SK-N-MC (cell line): ENCODE measurements at places on chromosomes 6 and 20.

- DNase-seq, result no peak
These were observed 102.0 kb downstream of the SMLR1 start for GRCh38 chr6:130929036-130929678.

- DNase-seq, result no peak
These were observed 1.3 kb upstream of the SLC35D3 start for GRCh38 chr6:136920671-136921380.

DNA sequence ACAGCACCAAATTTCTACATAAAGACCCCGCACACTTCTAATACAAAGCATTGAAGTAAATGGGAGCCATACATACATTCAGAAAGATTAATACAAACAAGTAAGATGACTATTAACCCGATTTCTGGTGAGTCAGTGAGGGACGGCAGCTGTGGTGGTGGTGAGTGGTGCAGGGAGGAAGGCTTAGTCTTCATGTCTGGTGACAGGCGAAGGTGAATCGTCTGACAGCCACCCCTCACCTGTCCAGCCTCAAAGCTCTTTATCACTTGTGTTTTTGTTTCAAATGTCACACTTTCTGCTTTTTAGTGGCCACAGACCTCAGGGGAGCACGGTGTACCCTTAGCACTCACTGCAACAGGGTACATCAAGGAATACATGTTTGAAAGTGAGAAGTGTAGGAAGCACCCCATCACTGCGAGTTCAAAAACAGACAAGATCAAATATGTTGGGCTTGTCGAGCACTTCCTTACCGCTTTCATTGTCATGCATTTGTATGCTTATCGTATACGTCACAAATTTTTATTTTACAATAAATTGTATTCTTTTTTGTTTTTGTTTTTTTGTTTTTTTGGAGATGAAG is 63.5 kb downstream of the IRF4 start:
- no peak for DNase-seq

GRCh38 chr6:119834418-119834817 is 484.9 kb upstream of the MAN1A1 start:
- no peak for DNase-seq

- DNase-seq, result no peak
These were observed 719.4 kb downstream of the EPM2A start for GRCh38 chr6:145015739-145016558.

DNA sequence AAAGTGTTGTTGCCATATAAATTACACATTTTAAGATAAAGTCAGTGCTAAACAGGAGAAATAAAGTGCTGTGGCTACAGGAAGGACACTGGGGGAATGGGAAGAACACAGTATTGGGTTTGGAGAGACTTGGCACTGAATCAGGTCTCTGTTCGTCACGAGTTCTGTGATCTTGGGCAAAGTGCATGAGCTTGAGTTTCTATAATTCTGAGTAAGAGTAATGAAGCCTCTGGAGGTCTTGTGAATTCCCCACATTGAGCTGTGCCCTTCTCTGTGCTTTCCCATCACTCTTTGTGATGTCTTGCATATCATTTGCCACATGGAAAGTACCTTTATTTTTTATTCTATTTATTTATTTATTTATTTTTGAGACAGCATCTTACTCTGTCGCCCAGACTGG is 16.8 kb upstream of the EEF1A1 start:
- no peak for DNase-seq

GRCh38 chr6:146666909-146667308 is 68.1 kb downstream of the ADGB start:
- DNase-seq, result no peak

- DNase-seq, result no peak
These were observed 1.1 kb upstream of the MRGBP start for GRCh38 chr20:62795023-62795761.

DNA sequence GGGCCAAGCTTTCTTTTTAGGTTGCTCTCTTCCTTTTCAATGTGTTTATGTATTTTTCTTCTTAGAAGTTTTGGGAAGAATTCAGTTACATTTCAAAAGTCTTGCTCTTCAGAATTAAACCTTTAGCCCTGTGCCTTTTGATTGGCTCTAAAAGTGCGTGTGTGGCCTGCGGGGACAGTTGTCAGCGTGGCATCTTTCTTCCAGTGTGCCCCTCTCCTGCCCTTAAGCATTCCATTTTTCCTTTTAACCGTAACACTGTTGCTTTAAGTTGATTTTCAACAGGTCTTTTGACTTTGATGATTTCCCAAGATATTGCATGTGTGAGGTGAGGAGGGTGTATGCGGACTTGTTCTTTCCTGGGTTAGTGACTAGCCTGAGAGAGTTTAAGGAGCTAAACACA is 999.1 kb upstream of the FLRT3 start:
- DNase-seq, result no peak

DNA sequence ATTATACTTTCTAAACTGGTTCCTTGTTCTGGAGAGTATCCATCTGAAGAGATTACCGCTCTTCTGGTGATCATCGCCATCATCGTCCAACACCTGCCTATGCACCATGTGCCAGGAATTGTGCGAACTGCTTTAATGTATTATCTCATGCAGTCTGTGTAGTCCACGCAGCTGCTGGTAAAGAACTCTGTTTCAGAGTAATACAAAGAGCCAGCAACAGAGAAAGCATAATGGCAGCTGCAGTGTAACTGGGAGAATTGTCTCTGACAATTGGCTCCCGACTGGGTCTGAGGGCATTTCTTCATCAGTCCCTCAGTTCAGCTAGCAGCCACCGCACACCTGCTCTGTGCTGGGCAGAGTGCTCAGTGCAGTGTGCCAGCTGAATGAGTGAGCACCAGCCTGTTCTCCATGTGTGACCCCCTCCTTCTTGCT is 383.4 kb downstream of the GRIK2 start:
- no peak for DNase-seq

GRCh38 chr6:88725111-88725975 is 238.1 kb downstream of the RNGTT start:
- peak; percentile 67 for DNase-seq

DNA sequence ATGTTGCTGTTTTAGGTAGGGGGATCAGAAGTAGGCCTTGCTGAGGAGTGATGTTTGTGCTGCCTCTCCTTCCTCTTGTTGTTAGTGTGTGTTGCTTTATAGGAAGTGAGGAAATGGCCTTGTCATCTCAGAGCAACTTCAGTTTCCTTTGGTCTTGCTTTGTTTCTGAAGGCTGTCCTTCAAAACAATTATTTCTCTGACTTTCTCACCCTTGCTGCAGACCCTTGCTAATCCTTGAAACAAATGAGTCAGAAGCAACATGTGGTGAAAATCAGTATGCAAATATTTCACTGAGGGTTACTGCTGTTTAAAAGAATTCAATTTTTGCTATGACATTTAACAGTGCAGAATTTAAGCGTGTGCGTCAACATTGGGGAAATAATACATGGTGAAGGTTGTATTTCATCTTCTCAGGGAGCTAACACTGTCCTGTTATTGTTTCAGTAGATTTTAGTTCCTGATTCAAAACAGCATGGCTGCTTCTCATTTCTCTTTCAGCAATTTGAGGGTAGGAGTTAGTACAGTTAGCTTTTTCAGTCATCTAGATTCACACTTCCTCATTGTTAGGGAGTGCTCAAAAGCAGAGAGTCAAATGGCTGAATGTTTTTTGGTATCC is 13.8 kb downstream of the RNF144B start:
- DNase-seq, result no peak

DNA sequence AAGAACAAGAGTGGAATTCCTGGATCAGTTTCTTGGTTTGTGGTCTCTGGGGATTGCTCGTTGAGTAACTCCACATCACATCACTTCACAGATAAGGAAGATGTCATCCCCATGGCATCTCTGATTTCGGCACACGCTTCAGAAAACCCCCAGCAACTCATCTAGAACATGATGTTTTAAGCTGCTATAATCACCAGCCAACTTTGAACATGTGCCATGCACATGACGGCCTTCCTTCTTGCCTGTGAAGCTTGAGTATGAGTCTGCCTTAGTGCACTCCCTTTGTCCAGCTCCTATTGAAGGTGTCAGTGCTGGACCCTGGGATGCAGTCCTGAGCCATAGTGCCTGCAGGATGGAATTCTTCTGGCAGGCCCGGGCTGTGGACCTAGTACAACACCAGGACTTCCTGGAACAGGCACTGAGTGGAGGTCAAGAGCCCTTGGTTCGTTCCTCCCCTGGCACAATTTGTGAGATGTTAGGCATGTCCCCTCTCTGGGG is 231.5 kb upstream of the SUPT3H start:
- DNase-seq, result peak; percentile 30

DNA sequence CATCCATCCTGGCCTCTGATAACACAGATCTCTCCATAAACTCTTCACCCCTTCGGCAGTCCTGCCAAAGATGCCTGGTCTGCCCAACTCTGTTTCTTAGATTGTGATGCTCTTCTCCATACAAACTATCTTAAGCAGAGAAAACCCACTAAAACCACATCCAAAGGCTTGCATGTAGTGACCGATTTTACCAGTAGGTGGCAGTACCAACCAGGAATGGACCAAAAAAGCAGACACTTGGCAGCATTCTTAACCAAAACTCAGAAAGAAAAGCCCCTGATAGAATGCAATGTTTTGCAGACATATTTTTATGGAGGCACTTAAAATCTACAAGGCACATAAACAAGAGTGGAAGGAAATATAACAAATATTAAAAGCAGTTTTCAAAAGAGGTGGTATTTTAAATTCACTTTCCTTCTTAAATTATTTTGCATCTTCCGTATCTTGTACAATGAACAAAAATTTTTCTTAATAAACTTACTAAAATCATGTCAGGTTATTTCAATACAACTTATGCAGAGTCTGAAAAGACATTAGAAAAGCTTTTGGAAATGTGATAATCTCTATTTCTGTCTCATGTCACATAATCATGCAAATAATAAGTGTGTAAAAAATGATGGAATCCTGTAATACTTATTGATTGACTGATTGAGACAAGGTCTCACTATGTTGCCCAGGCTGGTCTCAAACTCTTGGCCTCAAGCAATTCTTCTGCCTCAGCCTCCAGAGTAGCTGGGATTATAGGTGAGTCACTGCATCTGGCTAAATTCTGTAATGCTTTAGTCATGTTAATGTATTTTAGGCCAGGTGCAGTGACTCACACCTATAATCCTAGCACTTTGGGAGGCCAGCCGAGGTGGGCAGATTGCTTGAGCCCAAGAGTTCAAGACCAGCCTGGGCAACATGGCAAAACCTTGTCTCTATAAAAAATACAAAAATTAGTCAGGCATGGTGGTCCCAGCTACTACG is 29.4 kb downstream of the LRP11 start:
- peak; percentile 48 for DNase-seq

DNA sequence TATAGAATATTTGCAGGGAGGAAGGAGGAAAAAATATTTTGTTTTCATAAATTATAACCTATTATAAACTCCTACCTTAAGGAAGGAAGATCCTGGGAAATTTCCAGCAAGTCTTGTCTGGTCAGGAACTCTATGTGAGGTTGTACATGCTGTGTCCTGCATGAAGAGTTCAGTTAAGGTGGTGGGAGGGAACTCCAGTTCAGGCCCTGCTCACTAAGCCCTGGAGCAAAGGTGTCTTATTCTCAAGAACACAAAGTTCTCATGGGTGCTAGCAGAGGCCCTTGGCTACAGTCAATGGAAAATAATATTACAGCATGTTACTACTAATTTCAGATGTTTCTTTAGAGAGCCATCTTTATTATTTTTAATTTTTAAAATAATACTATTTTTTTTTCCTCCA is 3.8 kb upstream of the OGFRL1 start:
- DNase-seq, result no peak

GRCh38 chr20:4306206-4306605 is 290.8 kb upstream of the RNF24 start:
- DNase-seq, result no peak

DNA sequence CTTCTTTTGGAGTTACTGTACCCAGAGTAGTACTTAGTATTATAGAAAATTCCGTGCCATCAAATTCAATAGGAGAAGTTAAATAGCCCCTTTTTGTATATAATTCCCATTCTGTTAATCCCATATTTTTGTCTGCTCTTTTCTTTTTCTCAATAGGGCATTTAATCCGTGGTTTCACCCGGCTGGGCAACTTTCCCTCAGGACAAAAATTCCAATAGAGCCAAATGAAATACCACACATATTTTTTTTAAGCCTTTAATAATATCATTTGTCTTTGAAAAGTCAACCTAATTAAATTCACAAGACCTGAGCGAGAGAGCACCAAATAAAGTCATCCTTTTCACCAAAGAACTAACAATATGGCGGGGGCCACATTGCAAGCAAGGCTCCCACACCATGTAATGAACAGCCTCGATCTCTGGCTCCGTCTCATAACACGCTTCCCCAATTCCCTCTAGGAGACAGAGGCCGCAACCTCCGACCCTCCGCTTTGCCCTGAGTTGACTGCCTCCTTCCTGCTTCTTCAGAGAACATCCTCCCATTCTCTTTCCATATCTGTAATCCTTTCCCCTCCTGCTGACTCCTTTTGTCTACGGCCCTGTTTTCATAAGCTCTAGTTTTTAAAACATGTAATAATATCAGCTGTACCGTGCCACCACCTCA is 13.6 kb downstream of the NHSL1 start:
- no peak for DNase-seq

- DNase-seq, result no peak
These were observed 9.0 kb downstream of the NFATC2 start for GRCh38 chr20:51533291-51534172.

GRCh38 chr20:38650010-38650409 is 48.4 kb downstream of the ARHGAP40 start:
- DNase-seq, result no peak

DNA sequence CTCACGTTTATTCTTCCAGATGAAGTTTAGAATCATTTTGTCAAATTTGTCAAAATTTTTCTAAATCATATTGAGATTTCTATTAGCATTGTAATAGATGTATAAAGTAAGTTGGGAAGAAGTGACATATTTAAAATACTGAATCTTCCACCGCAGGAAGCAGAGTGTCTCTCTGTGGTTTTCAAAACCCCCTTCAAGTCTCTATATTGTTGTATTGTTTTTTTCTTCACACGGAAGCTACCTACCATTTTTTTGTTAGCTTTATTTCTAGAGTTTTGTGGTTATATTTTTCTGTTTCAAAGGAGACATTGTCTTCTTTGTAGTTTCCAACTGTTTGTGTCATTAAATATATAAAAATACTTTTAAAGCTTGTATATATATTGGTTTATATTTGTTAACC is 188.6 kb downstream of the ZDHHC14 start:
- no peak for DNase-seq

- no peak for DNase-seq
These were observed 511.3 kb downstream of the PHF3 start for GRCh38 chr6:64146876-64147275.

DNA sequence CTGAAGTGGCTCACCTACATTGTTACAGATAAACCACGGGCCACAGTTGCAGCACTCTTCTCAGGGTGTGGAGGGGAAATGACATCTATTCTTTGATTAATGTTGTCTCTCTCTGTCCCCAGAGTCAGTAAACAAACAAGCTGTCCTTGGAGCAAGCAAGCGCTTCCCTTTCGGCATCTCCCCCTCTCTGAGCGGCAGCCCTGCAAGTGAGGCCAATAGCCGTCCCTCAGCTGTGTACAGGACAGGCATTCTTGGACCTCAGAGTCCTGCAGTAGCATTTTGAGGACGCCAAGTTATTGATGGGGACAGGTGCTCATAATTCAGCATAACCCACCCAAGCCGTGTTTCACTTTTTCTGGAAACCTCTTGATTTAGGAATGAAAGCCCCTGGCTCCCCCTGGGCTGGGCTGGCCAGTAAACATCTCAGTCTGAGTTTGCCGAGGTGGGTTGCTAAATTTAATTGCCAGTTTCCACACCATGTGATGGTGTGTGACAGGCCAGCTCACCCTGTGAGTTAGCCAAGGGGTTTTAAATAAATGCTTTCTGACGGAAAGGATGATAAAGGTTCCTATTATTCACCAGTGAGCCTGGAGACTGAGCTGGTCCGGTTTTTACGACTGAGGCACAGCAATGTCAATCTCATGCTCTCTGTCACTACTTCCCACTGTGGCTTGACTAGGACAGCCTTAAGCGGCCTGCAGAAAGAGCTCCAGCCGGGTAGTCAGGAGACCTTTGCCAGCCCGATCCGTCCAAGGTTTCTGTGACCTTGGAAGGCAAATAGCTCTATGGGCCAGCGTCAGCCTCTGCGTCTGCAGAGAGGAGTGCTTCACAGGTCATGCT is 214.8 kb upstream of the RREB1 start:
- DNase-seq, result no peak
